H9 (cell line): ENCODE measurements at places on chromosomes 1 and 21. TPM values are rescaled to one million over a fixed set of nuclear protein-coding genes. Genes with fewer than 3 reads are reported as not detected.

DNA sequence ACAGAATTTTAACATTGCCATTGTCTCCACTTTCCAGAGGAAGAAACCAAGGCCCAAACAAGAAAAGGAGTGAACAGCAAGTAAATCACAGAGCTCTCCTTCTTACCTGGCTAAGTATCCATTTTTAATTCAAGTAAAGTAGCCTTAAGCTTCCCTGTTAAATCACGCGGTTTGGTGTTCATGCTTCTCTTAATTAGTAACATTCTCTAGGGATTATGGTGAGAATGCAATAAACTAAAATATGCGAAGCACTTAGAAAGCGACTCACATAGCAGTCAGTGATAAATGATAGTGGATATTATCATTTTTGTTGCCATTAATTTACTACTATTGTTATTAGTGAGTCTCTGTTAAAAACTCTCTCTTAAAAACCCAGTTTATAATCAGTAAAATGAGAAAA is 630.5 kb upstream of the TMPRSS15 start:
- H3K4me1 ChIP-seq, result no peaks in the 10 kb centered on the region
- H3K36me3 ChIP-seq, result peaks cover 3% of the 10 kb centered on the region
- no peak overlapping the region for H3K27ac ChIP-seq
- H3K27me3 ChIP-seq, result no peaks in the 10 kb centered on the region

- peak; percentile 9 for DNase-seq
- H3K27me3 ChIP-seq, result no peaks in the 10 kb centered on the region
- H3K4me1 ChIP-seq, result no peaks in the 10 kb centered on the region
Observed at GRCh38 chr1:115475252-115475651, 137.2 kb upstream of the NGF start.

GRCh38 chr1:229280037-229280828 is 9.3 kb downstream of the RAB4A start:
- no peak overlapping the region for H3K27ac ChIP-seq
- no peaks in the 10 kb centered on the region for H3K27me3 ChIP-seq
- no peaks in the 10 kb centered on the region; the same call in 1 of the 2 replicates for H3K36me3 ChIP-seq

- no peak overlapping the region for H3K27ac ChIP-seq
- H3K4me3 ChIP-seq, result no peak overlapping the region
- H3K4me1 ChIP-seq, result no peaks in the 10 kb centered on the region; the same call in 1 of the 2 replicates
- H3K36me3 ChIP-seq, result no peaks in the 10 kb centered on the region
- DNase-seq, result peak; percentile 74
Observed at GRCh38 chr1:24558902-24559791, 3.3 kb downstream of the NCMAP start.

GRCh38 chr1:227428803-227429202 is 110.5 kb upstream of the CDC42BPA start:
- H3K4me1 ChIP-seq, result peaks cover 4% of the 10 kb centered on the region; the same call in 1 of the 2 replicates
- no peaks in the 10 kb centered on the region; the same call in 2 of the 3 replicates for H3K36me3 ChIP-seq
- no peak for DNase-seq

DNA sequence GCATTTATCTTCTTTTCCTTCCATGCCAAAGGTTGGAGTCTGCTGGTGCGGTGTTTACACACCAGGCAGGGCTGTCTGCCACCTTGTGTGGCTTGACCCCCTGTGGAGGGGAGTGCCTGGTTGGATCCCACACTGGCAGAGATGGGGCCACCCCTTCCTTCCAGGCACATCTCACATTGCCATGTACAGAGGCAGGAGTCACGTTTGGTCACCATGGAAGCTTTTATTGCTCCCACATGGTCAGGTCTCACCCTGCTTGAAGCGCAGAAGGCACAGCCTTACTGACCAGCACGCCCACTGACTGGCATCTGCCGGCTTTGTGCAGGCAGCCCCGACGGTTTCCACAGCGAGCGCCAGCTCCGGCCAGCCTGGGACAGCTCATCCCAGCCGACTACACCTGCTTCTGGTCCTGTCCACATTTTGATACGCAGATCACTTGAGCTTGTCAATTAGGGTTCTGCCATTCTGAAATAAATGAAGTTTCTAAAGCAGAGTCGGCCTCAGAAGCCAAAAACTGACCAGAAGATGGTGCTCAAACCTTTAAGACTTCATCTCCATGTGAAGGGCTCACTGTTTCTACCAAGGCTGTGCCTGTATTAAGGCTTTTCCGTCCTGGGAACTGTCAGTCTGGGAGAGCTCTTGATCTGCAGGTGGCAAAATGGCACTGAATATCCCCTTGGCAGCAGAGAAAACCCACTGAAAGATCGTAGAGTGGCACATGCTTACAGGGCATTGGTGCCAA is 35.6 kb upstream of the EPHA8 start:
- H3K36me3 ChIP-seq, result peaks cover 9% of the 10 kb centered on the region
- no peaks in the 10 kb centered on the region for H3K4me1 ChIP-seq
- DNase-seq, result peak; percentile 29
- no peak overlapping the region for H3K27ac ChIP-seq

Gene AMY1B
- not detected in 2 replicates for total RNA-seq

Gene SLAMF7
- total RNA-seq, result not detected in 2 replicates

Gene CACNA1S
- 0.04 TPM in 1 of 2 replicates, not detected in the other for total RNA-seq

Gene TMOD4
- 0.42 and 1.6 TPM in 2 replicates for total RNA-seq

Gene CA6
- total RNA-seq, result not detected in 2 replicates

Gene RGL1
- total RNA-seq, result 1.4 TPM in 2 replicates

Gene HLX
- total RNA-seq, result 0.37 and 0.88 TPM in 2 replicates

Gene UCK2
- 74.8 and 77.9 TPM in 2 replicates for total RNA-seq
